Ureter (tissue), 1 donor: ENCODE measurements at places on chromosomes 11 and 22. TPM values are rescaled to one million over a fixed set of nuclear protein-coding genes. Genes with fewer than 3 reads are reported as not detected.

ACR gene
- total RNA-seq = 1.7 TPM

USP2 gene
- total RNA-seq = 4.8 TPM

GRM5 gene
- not detected for total RNA-seq

CCDC73 gene
- total RNA-seq = 0.26 TPM

TP53AIP1 gene
- total RNA-seq = 0.49 TPM

SCGB1C1 gene
- total RNA-seq = not detected

TEAD1 gene
- 117 TPM for total RNA-seq

DNA sequence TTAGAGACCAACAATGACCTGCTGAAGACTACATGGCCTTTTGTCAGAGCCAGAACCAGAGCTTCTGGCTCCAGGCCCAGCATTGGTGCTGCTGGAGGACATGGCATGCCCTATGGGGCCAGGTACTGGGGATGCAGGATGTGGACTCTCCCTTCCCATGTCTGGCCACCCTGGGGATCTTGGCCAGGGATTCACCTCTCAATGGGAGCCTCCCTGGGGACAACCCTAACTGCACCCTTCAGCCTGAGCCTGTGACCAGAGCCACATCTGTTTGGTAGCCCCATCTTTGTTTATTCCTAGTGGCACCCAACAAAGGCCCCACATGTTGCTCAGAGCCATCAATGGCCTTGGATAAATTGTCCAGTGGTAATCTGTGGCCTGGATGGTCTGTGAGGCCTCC is 5.8 kb downstream of the KLHL35 start:
- no peak for DNase-seq

- no peak for DNase-seq
These were observed 104.3 kb downstream of the MAML2 start for GRCh38 chr11:96238563-96239135.

DNA sequence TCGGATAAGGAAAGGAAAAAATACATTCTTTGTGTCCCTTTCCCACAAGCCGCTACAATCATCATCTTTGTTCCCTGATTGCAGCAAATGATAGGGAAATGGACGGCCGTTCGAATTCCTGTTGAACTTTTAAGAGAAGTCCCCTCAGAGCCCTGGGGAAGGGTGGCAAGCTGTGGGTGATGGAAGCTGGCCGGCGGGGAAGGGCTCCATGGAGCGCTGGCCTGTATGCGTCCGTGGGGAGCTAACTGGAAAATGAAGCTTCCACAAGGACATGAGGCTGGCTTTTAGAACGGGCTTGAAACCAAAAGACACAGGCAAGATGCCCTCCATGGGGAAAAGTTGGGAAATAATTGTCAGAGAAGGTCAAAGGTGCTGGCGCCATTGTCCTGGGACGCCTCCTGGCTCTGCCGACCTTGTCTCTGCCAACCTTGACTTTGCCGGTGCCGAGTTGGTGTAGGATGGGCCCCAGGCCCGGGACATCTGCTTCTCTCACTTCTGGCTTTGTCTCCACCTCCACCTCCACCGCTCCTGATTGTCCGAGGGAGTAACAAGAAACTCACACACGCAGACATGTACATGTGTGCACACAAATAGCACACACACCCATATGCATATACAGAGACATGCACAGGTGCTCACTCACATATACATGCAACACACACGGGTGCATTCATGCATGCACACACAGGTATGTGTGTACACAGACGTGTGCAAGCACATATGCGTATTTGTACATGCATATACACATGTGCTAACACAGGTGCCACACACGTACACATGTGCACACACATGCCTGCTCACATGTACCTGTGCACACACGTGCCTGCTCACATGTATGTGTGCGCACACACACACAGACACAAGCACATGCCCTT is 14.5 kb upstream of the PPARA start:
- DNase-seq = no peak

- no peak for DNase-seq
These were observed 7.8 kb upstream of the TMPRSS13 start for GRCh38 chr11:117936973-117937372.

GRCh38 chr11:7516475-7516874 is 2.7 kb downstream of the PPFIBP2 start:
- DNase-seq = no peak

GRCh38 chr11:73375830-73376159 is 404 bp upstream of the RELT start:
- DNase-seq = no peak

- no peak for DNase-seq
These were observed 57.5 kb downstream of the BCR start for GRCh38 chr22:23237841-23238240.

- DNase-seq = peak; percentile 26
These were observed 428.0 kb downstream of the TBC1D22A start for GRCh38 chr22:47190276-47190956.
